ENCODE measurements at places on chromosomes 6 and 20.

DNA sequence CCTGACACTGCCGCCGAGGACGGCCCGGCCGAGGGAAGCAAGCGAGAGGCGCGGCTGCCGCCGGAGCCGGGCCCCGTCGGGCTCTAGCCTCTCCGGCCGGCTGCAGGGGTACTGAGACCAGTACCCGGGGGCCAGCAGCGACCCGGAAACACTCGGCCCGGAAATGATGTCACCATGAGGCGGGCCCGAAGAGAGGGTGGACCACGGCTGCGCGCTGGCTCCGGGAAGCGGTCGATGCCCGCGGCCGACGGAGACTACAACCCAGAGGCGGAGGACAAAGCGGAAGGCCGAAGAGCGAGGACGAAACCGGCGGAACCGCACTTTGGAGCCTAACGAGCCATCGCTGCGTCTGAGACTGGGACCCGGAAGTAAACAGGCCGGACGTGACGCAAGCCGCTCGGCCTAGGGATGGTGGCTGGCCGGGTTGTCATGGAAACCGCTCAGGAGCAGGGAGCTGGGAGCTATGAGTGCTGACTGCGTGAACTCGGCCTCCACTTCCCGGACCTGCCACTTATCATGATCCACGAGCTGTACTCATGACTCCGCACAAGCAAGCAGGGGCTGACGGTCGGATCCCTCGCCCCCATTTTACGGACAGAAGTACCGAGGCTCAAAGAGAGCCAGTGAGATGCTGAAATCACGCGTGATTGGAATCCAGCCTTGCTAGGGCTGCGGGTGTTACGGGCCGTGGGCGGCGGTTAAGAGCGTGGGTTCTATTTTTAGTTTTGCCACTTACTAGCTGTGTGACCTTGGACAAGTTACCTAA, at the start of gene SPATA2:
Gene SPATA2, minus strand, starts transcription at position 150 of the 766 bp plus-strand sequence. CDS start 7,039 bp downstream, outside the sequence.
- peak within 1 kb of the TSS; percentile 97 for H3K4me3 ChIP-seq
- no peaks in the 10 kb centered on the region for H3K36me3 ChIP-seq
- H3K27me3 ChIP-seq, result no peaks in the 10 kb centered on the region
- peaks cover 15% of the 10 kb centered on the region for H3K4me1 ChIP-seq
- peak within 1 kb of the TSS; percentile 100 for H3K27ac ChIP-seq
- peak; percentile 97 for DNase-seq

DNA sequence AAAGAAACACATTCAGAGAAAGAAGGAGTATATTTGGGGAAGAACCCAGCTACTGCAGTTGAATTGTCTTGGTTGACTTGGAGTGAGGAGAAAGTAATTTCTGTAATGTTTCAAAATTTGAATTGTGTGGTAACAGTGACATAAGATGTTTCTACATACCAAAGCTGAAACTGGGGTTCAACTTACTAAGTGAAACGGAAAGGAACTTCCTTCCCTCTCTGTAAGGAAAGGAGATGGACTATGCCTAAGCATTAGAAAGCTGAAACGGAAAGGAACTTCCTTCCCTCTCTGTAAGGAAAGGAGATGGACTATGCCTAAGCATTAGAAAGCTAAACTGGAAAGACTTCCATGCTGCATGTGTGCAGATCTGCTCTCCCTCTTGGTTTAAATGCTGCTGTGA, 46.0 kb downstream of the HUS1B start:
- H3K27me3 ChIP-seq, result no peaks in the 10 kb centered on the region
- no peak for DNase-seq
- no peak overlapping the region for H3K27ac ChIP-seq
- H3K4me1 ChIP-seq, result no peaks in the 10 kb centered on the region
- no peak overlapping the region for H3K4me3 ChIP-seq

GRCh38 chr6:111211411-111212030, 124.2 kb downstream of the SLC16A10 start:
- H3K36me3 ChIP-seq, result no peaks in the 10 kb centered on the region
- no peaks in the 10 kb centered on the region for H3K27me3 ChIP-seq
- no peak overlapping the region for H3K4me3 ChIP-seq
- H3K27ac ChIP-seq, result no peak overlapping the region

DNA sequence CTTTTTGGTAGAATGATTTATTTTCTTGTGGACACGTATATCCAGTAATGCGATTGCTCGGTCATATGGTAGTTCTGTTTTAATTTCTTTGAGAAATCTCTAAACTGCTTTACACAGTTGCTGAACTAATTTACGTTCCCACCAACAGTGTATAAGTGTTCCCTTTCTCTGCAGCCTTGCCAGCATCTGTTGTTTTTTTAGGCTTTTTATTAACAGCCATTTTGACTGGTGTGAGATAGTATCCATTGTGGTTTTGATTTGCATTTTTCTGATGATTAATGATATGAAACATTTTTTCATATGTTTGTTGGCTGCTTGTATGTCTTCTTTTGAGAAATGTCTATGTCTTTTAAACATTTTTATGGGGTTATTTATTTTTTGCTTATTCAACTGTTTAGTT, 196.7 kb downstream of the MOXD1 start:
- no peaks in the 10 kb centered on the region for H3K27me3 ChIP-seq
- H3K4me3 ChIP-seq, result no peak overlapping the region
- DNase-seq, result no peak
- no peaks in the 10 kb centered on the region for H3K36me3 ChIP-seq
- H3K27ac ChIP-seq, result no peak overlapping the region
- H3K4me1 ChIP-seq, result no peaks in the 10 kb centered on the region

DNA sequence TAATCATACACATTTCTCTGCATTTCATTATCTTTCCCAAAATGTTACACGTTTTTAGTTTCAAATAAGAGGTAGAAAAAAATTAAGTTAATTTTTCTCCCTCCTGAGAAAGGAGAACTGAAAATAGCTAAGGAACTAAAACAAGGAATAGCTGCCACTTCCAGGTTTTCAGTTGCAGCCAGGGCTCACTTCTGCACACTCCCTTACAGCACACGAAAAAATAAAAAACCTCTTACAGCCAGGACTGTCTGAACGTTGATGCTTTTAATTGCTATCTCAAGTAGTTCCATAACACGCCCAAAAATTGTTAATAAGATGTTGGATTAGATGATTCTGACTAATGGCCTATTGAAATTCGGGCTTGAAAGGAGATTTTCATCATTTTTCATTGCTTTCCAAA, 153.7 kb upstream of the THBS2 start:
- DNase-seq, result no peak
- H3K27ac ChIP-seq, result no peak overlapping the region

DNA sequence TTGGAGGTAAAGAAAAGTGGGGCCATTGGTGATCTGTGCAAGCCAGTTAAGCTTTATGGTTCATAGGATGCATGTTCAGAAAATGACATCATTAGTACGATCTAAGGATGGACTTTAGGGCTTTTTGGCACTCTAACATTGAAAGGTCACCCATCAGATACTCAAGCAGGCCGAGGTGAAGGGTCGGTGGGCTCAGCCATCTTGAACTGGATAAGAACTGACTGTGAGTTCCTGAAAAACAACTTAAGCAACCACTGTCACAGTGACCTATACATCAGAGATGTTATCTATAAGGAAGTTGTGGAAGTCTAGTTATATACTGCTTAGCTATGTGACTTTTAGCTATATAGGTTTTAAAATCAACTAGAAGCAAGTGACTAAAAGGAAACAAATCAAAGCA, 13.0 kb upstream of the ITCH start:
- no peaks in the 10 kb centered on the region for H3K4me1 ChIP-seq
- H3K4me3 ChIP-seq, result no peak overlapping the region
- H3K27me3 ChIP-seq, result no peaks in the 10 kb centered on the region
- no peaks in the 10 kb centered on the region for H3K36me3 ChIP-seq

GRCh38 chr6:126427713-126428112, 87.8 kb downstream of the CENPW start:
- no peaks in the 10 kb centered on the region for H3K27me3 ChIP-seq
- no peak overlapping the region for H3K4me3 ChIP-seq
- no peak overlapping the region for H3K27ac ChIP-seq
- H3K4me1 ChIP-seq, result no peaks in the 10 kb centered on the region

GRCh38 chr6:71406865-71407860, 118.6 kb downstream of the OGFRL1 start:
- no peak for DNase-seq
- H3K27me3 ChIP-seq, result no peaks in the 10 kb centered on the region
- H3K4me1 ChIP-seq, result peaks cover 13% of the 10 kb centered on the region
- H3K36me3 ChIP-seq, result no peaks in the 10 kb centered on the region

- no peaks in the 10 kb centered on the region for H3K4me1 ChIP-seq
- no peak overlapping the region for H3K4me3 ChIP-seq
- DNase-seq, result no peak
- no peak overlapping the region for H3K27ac ChIP-seq
- H3K27me3 ChIP-seq, result no peaks in the 10 kb centered on the region
Measured at GRCh38 chr6:158467923-158468322, 92.0 kb upstream of the TMEM181 start.

- no peaks in the 10 kb centered on the region for H3K27me3 ChIP-seq
- DNase-seq, result no peak
- H3K4me3 ChIP-seq, result no peak overlapping the region
- no peaks in the 10 kb centered on the region for H3K36me3 ChIP-seq
- no peaks in the 10 kb centered on the region for H3K4me1 ChIP-seq
Measured at GRCh38 chr6:118171852-118172251, 264.8 kb downstream of the SLC35F1 start.

GRCh38 chr20:48595495-48596333, 232.1 kb downstream of the PREX1 start:
- no peak for DNase-seq
- no peaks in the 10 kb centered on the region for H3K4me1 ChIP-seq
- no peak overlapping the region for H3K27ac ChIP-seq
- H3K36me3 ChIP-seq, result no peaks in the 10 kb centered on the region
- no peak overlapping the region for H3K4me3 ChIP-seq
- no peaks in the 10 kb centered on the region for H3K27me3 ChIP-seq

GRCh38 chr6:122717350-122717749, 62.2 kb upstream of the FABP7 start:
- H3K27me3 ChIP-seq, result no peaks in the 10 kb centered on the region
- H3K4me3 ChIP-seq, result no peak overlapping the region
- H3K4me1 ChIP-seq, result peaks cover 14% of the 10 kb centered on the region
- H3K36me3 ChIP-seq, result no peaks in the 10 kb centered on the region
- peak overlapping the region; percentile 24 for H3K27ac ChIP-seq
